ENCODE measurements at places on chromosomes 7 and 10. TPM values are rescaled to one million over a fixed set of nuclear protein-coding genes. Genes with fewer than 3 reads are reported as not detected.

The CCDC172 gene
- total RNA-seq = not detected

The TMEM176B gene
- not detected for total RNA-seq

The FOXP2 gene
- not detected for total RNA-seq

The DLX6 gene
- not detected for total RNA-seq

The CFAP69 gene
- 0.85 TPM for total RNA-seq

The RBAK gene
- total RNA-seq = 11.3 TPM

The FOXI2 gene
- not detected for total RNA-seq

The ZNF727 gene
- total RNA-seq = 0.89 TPM

The BTBD16 gene
- total RNA-seq = not detected

All from activated naive CD8-positive, alpha-beta T cell treated with anti-CD3 and anti-CD28 coated beads for 36 hours (primary cell).